Kidney epithelial cell (primary cell): ENCODE measurements at places on chromosomes 2 and 18. TPM values are rescaled to one million over a fixed set of nuclear protein-coding genes. Genes with fewer than 3 reads are reported as not detected.

DNA sequence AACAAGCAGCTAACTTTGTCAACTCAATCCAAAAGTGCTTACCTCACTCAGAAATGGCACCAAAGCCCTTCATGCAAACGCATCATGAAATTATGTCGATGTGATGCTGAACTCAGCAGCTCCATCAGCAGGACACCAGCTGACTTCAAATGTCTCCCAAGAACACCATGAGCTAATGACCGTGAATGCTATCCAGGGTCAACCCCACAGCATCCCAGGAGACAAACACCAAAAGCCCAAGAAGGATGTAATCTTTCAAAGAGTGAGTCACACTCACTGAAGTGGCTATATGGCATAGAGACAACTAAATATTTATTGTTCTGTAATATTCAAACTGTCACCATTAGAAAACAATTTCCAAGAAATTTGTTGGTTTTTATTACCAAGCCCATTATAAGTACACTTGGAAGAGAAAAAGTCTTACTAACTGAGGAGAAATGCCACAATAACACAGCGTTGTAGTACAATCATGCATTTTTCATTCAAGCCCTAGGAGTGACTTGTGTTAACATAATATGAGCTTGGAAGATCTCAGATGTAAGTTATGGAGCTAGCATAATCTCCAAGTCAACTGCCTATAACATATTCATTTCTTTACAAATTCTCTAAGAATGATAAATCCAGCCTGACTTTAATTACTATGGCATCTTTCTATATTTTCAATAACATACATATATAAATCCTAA, 165.0 kb upstream of the CCDC68 start:
- DNase-seq: no peak

DNA sequence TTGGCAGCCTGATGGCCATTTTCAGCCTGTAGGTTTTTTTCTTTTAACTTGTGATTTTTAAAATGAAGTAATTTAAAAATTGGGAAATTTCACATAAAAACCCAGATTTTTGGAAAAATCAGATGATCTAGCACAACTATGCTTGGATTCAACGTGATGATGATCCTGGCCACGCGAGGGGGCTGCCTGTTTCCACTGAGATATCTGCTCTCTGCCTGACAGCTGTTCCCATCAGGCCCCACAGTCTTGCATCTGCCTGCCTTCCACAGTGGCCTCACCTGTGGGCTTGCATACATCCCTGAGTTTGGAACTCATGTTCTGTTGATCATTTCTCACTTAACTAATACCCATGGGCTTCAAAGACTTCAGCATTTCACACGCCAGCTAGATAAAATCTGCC, 92.1 kb upstream of the FZD5 start:
- no peak for DNase-seq

DNA sequence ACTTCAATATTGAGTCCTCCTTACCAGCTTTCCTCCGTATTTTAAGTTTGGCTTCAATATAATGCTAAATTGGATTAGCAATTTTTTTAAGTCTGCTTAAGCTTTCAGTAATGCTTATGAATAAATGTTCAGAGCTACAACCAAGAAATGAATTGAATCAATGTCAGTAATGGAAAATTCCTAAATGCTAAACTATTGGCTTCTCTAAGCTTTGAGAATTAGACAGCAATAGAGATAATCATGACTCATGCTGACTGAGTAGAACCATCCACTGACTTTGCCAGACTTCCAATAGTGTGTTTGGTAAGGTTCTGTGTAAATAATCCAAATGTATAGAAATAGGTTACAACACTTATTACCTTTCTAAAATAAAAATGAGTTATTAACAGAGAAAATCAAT, 8.9 kb upstream of the PDE1A start:
- DNase-seq: no peak

CYP1B1 gene
- 2.5 and 8.1 TPM in 2 replicates for total RNA-seq

HOXD9 gene
- total RNA-seq: 11.6 and 12.2 TPM in 2 replicates

DNA sequence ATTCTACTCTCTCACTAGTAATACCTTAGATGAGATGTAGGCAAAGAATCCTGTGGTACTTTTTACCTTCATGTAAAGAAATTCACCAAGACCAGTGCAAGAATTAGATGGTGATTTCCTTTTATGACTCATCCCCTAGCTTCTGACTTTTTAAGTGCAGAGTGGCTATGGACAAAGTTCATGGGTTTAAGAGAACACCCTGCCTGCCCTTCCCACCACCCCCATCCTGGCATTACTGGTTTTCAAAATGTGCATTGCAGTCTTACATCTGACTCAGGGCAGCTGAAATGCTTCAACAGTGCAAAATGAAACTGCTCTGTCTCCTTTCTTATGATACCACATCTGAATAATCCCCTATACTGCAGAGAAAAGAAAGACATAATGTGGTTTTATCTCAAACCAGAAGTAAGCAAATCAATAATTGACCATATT, 22.6 kb downstream of the MAIP1 start:
- peak; percentile 67 for DNase-seq

- peak; percentile 71 for DNase-seq
Observed at GRCh38 chr2:5561006-5561405, 131.2 kb upstream of the SOX11 start.

TEX44 gene
- total RNA-seq: not detected in 2 replicates

- no peak for DNase-seq
Observed at GRCh38 chr2:144682248-144682647, 162.3 kb upstream of the ZEB2 start.

CBLN2 gene
- 0.04 TPM in 1 of 2 replicates, not detected in the other for total RNA-seq

DNA sequence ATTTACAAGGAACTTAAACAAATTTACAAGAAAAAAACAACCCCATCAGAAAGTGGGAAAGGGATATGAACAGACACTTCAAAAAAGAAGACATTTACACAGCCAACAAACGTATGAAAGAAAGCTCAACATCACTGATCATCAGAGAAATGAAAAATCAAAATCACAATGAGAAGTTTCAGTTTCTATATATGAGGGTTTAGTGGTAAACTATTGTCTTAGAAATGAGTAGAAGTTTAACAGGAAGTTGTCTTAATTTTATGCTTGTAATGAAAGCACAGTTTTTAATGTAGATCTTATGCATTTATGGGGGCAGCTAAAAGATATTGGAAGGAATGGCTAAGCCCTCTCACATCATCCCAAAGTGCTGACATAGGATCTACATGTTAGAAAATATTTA, 325.4 kb downstream of the ERBB4 start:
- DNase-seq: no peak
